Caco-2 (cell line): ENCODE measurements at places on chromosomes 4 and X.

- DNase-seq: no peak
Measured at GRCh38 chr4:189049682-189050081, 891.0 kb upstream of the FRG1 start.

DNA sequence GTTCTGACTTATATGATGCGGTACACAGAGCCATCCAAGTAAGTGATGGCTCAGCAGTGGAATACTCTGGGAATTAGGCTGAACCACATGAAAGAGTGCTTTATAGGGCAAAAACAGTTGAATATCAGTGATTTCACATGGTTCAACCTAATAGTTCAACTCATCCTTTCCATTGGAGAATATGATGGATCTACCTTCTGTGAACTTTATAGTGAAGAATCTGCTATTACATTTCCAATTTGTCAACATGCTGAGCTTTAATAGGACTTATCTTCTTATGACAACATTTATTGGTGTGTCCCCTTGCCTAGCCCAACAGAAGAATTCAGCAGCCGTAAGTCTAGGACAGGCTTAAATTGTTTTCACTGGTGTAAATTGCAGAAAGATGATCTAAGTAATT lies 15.4 kb upstream of the AFP start:
- no peak for DNase-seq

DNA sequence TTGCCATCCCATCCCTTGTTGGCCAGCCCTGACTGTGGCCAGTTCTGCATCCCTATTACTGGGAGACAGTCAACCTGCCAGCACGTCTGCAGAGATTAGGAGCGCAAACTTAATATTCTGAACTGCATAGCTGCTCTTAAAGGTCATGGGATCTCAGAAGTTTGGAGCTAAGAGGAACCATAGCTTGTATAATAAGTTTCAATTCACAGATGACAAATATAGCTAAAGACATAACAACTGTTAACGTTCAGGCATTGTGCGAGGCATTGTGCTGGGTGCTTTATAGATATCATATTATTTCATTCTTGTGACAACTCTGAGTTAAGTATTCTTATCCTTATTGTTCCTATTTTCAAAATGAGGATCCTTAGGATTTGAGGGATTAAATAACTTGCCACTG lies 3.7 kb downstream of the SCARB2 start:
- DNase-seq: no peak

GRCh38 chr4:46462733-46463132 lies 72.8 kb upstream of the GABRA2 start:
- DNase-seq: no peak
